ENCODE measurements at places on chromosomes 7 and 10.

GRCh38 chr7:123798532-123799188 is 46.3 kb upstream of the HYAL4 start:
- DNase-seq: no peak

- DNase-seq: no peak
Measured at GRCh38 chr7:52830801-52831200, 204.6 kb upstream of the POM121L12 start.

DNA sequence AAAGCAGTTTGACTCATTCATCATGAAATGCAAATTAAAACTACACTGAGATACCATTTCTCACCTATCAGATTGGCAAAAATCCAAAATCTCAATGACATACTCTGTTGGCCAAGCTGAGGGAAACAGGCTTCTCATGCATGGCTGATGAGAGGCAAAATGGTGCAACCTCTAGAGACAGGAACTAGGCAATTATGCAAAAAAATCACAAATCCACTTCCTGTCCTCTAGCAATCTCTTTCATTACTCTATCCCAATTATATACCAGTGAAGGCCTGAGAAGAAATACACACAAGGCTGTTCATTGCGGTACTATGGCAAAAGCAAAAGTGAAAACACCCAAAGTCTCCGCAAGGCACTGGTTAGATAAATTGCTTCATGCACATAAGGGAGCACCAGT is 25.9 kb upstream of the PTPRN2 start:
- DNase-seq: no peak

DNA sequence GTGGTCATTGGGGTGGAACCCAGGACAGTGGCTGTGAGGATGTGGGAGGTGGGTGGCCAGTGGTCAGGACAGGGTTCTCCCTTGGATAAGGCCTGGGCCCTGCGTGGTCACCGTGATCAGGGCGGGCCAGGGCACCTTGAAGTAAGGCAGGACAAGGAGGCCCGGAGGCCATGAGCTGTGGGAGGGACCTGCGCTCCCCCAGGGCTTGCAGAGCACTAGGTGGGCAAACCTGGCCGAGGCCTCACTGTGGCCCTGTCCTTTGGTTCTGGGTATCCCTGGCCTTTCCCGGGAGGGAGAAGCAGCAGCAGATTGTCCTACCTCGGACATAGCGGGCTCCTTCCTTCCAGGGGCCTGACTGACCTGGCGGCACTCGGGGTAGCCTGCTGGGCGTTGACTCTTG is 144.8 kb upstream of the RET start:
- no peak for DNase-seq

DNA sequence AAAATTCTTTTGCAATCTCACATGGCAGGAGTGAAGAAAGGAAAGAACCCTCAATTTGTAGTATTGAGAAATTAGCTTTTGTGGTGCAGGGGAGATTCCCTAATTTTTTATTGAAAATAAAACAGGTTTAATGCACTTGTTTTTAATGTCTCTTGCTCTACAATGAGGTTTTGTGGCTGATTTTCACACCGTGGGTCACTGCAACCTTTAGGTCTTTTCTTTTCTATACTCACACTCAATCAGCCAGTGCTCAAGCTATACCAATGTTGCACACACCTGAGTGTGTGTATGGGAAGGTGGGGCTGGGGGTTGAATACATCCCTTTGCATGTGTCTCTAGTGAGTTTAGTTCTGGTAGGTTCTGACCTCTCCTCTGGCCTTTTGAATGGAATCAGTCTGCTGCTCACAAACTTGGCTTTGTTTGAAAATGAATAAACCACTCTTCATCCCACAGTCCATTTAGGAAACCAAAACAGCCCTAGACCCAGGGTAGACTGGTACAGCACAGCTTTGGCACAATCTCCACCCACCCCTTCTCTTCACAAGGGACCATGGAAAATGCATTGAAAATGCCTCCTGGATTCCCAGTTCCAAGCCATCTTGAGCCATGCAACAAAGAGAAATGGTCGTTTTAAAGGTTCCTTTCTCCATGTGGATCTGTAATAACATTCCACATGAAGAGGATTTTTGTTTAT is 411.5 kb downstream of the SFMBT2 start:
- no peak for DNase-seq
